ENCODE measurements at places on chromosomes 6 and 20.

DNA sequence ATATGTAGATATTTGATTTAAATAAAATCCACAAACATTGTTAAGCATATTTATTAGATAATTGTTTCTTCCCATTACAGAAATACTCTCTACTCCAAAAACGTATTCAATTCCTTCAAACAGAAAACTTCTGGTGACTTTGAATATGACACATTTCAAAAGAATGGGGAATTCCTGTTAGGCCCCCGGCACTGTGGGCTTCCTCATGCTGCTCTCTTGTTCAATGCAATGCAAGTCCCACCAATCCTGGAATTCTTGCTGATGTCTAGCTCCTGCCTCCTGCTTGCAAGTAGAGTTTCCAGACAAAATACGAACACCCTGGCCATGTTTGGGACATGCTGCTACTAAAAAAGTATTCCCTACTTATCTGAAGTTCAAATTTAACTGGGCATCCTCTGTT lies 544.1 kb downstream of the QKI start:
- DNase-seq: no peak

GRCh38 chr6:143746202-143747119 lies 68.7 kb downstream of the PHACTR2 start:
- DNase-seq: no peak

GRCh38 chr6:18920701-18921100 lies 533.6 kb downstream of the RNF144B start:
- DNase-seq: no peak

DNA sequence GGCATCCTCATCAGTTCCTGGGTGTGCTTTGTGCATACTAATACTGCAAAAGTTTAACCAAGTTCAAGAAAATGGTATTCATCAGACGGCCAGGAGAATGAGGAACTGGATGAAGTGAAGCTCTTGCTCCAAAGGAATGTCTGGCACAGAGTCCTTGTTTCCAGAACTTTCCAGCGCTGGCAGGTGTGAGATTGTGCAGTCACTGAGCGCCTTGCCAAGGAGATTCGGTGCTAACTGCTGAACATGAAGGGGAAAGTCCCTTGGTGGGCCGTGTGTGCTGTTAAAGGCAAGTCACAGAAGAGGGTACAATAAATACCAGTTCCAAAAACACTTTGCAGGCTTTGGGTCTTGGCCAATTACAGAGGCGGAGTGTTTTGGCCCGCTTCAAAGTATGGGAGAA lies 262.3 kb upstream of the SOX4 start:
- DNase-seq: no peak

- no peak for DNase-seq
These were observed 93.7 kb downstream of the TCP11 start for GRCh38 chr6:35047265-35048011.

GRCh38 chr6:132768051-132768517 lies 10.4 kb upstream of the VNN2 start:
- no peak for DNase-seq

DNA sequence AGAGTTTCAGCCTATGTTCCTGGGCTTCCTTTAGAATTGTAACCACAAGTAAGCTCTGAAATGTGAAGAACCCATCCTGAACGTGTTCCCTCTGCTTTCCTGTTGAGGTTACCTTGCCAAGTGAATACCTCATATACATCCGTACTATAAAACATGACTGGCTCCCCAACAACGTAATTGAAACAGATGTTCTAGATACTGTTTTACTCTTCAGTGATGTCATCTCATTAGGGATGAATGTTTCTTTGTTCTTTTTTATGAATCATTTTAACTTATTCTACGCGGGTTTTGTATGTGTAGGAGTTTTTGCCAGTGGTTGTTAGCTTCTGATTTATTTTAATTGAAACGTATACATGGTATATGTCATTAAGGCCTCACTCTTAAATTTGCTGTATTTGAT lies 166.8 kb downstream of the SAMD5 start:
- no peak for DNase-seq

- DNase-seq: no peak
These were observed 52.2 kb downstream of the GFRAL start for GRCh38 chr6:55379471-55379870.

DNA sequence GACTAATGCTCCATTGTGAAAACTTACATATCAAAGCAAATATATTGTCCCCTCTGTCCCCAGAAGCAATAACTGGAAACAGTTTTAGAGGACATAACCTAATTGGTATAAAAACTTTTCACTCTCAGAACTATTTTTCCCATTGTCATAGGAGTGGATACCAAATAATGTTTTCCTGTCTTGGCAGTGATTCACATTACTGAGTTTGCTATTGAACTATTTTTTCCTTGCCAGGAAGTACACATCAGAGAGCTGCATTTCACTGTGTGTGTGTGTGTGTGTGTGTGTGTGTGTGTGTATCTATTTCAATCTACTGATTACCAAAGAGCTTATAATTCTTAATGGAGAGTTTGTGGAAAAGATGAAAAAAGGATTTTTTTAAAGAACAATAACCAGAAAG lies 45.4 kb downstream of the AKAP12 start:
- no peak for DNase-seq

- DNase-seq: no peak
These were observed 230.2 kb upstream of the THEMIS start for GRCh38 chr6:128131036-128131435.

DNA sequence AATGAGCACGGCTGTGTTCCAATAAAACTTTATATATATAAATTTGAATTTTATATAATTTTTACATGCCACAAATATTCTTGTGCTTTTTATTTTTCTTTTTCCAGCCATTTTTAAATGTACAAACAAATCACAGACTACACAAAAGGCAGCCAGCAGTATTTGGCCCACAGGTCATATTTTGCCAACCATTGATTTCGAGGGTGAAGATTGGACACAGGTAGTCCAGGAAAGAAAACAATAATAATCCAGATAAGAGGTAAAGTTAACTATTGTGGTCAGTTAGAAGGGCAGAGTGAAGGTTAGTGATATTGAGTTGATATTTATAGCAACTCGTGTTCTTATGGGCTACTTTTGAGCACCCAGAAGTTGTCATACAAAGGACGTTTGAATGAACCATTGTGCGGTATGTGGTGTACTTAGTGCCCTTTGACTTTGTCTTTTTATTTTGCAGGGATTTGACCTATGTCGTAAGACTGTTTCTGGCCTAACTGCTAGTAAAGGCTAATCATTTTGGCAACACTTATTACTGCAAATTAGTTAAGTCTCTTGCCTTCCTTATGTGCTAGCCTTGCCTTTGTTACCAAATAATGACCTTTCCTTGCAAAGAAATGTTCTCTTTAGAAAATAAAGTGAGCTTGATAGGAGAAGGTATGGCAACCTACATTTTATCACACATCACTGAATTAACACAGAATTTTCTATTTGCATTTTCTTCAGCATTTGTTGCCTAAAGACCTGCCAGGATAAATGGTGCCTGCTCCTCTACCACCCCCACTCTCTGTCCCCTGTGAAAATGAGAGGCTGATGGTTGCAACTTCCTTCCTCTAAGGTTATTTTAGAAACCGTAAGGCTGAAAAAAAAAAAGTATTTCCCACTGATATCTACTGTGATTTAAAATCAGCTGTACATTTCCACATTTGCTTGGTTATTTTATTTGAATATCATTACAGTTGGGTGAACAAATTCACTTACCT lies 493.9 kb upstream of the SOX4 start:
- no peak for DNase-seq

- DNase-seq: no peak
These were observed 31.7 kb upstream of the SCUBE3 start for GRCh38 chr6:35181933-35182612.

DNA sequence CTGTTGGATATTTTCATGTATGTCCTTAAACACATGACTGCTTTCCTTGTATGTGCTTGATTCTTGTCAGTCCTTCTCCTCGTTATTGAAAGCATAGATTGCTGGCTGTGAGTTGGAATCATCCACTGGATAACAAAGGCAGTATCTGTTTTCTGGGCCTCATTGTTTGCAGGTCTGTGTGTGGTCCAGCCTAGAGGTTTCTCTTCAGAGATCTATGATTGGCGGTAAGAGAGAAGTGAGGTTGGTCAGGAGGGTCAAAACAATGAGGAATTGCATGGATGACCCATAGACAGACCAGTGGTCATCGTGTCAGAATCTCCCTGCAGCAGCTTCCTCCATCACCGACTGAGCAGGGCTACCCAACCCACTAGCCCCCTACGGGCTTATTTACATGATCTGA lies 915.0 kb downstream of the KIF16B start:
- no peak for DNase-seq

- no peak for DNase-seq
These were observed 80.7 kb downstream of the SERAC1 start for GRCh38 chr6:158087224-158087867.

- DNase-seq: no peak
These were observed 38.0 kb downstream of the CST8 start for GRCh38 chr20:23528867-23529431.

- DNase-seq: no peak
These were observed 19.5 kb downstream of the KIF25 start for GRCh38 chr6:168016721-168017525.

- DNase-seq: no peak
These were observed 20.1 kb downstream of the ECT2L start for GRCh38 chr6:138815797-138816528.

DNA sequence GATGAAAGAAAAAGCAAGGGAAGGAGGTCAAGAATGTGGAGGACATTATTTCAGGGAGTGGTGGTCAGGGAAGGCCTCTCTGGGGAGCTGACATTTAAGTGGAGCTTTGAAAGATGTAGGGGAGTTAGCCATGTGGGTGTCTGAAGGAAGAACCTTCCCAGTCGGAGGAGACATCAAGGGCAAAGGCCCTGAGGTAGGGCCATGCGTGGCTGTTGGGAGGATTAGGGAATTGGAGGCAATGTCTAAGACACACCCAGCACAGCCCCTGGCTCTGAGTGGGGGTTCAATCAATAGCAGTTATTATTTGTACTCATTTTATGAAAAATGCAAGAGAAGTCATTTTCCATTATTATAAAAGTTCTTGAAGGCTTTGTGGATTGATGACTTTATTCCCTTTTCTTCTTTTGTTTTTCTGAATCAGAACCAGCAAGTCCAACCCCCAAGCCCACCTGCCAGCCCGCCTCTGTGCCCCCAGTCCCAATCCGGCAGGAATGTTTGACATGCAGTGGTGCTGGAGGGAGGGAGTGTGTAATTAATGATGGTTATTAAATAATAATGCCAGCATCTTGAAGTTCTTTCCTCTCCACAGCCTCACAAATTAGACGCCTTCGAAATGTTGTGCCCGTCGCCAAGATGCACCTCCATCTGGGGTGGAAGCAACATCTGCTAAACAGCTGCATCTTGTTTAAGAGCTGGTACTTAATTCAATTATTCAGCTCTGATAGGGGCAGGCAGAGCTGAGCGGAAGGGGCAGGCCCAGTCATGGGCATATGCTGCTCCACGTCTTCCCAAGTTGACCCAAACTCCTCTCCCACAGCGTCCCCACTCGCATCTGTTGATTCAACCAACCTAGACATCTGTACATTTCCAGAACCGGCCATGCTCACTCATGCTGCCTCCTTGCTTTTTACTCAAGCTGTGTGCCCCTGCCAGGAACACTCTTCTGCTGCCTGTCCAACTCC lies 81.3 kb upstream of the SIRPA start:
- DNase-seq: no peak

DNA sequence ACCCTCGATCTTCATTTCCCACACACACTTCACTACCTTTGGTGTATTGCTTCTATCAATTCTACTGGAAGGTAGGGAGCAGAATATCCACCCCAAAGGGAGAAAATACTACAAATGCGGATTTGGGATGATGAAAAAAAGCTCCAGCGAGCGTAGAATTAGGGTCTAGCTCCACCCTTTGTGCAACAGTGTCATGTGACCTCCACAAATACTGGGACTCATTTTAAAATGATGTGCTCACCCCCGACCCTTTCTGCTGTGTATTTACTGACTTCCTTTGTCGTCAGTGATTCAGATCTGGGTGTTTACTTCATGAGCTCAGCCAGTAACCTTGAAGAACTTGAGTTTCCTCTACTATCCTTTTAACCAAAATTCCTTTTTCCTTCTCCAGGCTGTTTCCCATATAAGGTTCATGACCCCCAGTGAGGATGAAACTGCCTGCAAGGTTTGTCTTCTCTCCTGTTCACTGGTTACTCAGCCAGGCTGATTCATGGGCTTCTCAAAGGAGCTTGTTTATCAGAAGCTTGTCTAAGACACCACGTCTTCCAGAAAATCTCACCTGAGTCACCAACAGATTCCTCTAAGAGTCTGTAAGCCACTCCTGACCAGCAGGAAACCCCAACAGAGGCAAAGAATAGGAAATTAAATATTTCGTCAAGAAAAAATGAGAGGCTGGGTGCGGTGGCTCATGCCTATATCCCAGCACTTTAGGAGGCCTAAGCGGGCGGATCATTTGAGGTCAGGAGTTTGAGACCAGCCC lies 39.6 kb upstream of the PAX1 start:
- no peak for DNase-seq
